ENCODE measurements at places on chromosomes 7 and 10.
A peak's percentile ranks its signal among the peaks of the same experiment; 100 is the strongest.

DNA sequence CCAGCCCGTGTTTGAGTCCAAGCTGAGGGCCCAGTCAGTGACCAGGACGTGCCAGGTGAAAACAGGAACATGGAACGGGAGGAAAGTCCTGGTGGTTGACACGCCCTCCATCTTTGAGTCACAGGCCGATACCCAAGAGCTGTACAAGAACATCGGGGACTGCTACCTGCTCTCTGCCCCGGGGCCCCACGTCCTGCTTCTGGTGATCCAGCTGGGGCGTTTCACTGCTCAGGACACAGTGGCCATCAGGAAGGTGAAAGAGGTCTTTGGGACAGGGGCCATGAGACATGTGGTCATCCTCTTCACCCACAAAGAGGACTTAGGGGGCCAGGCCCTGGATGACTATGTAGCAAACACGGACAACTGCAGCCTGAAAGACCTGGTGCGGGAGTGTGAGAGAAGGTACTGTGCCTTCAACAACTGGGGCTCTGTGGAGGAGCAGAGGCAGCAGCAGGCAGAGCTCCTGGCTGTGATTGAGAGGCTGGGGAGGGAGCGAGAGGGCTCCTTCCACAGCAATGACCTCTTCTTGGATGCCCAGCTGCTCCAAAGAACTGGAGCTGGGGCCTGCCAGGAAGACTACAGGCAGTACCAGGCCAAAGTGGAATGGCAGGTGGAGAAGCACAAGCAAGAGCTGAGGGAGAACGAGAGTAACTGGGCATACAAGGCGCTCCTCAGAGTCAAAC is 5.2 kb downstream of the GIMAP5 start:
- DNase-seq: no peak

DNA sequence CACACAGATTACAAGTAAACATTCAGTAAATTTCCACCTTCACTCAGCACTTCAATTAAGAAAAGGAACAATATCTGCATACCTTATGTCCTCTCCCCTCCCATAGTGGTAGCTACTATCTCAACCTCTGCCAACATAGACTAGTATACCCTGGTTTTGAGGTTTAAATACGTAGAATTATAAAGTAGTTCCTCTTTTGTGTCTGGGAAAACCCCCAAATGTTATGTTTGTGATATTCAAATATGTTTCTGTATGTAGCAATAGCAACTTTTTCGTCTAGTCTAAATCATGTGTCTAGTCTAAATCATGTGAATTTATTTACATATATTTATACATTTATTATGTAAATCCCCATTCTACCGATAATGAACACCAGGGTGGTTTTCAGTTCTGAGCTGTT is 13.2 kb upstream of the CAMK2B start:
- DNase-seq: no peak

- DNase-seq: no peak
Observed at GRCh38 chr7:130346177-130346905, 1.7 kb downstream of the CPA5 start.

DNA sequence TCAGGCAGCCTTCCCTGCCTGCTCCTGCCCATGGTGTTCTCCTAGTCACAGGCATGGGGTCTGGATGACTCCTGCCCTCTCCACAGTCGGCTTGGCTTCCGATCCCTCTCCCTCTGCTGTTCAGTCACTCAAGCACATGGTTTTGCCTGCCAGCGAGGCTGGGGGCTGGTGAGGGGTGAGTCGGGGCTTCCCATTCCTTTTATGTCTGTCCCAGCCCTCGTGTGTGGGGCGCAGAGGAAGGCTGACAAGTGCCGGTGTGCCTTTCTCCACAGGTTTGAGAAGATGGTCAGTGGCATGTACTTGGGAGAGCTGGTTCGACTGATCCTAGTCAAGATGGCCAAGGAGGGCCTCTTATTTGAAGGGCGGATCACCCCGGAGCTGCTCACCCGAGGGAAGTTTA is 40.1 kb downstream of the TACR2 start:
- DNase-seq: no peak

DNA sequence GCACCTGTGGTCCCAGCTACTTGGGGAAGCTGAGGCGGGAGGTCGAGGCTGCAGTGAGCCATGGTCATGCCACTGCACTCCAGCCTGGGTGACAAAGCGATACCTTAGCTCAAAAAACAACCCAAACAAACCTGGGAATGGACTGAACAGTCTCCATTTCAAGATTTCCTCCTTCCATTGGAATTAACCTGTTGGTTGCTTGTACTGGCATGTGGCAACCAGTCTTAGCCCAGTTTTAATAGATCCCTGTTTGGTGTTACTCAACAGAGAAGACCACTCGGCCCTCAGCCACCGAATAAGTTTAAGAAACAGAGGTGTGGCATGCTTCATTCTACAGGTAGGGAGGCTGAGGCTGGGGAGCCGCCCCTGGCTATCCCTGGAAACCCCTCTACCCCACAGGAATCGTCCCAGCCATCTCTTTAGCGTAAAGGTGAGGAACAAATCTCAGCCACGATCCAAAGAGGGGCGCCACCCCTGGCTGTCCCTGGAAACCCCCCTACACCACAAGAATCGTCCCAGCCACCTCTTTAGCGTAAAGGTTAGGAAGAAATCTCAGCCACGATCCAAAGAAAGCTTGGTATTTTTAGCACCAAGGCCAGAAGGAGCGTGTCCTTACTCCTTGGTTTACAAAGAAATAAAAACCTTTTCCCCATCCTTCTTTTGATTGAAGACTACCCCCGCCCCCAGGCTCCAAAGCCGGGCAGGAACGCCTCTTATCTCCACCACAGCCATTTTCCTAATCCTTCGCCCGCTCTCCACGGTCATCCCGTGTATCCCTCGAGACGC is 861 bp upstream of the TSPAN14 start:
- no peak for DNase-seq

DNA sequence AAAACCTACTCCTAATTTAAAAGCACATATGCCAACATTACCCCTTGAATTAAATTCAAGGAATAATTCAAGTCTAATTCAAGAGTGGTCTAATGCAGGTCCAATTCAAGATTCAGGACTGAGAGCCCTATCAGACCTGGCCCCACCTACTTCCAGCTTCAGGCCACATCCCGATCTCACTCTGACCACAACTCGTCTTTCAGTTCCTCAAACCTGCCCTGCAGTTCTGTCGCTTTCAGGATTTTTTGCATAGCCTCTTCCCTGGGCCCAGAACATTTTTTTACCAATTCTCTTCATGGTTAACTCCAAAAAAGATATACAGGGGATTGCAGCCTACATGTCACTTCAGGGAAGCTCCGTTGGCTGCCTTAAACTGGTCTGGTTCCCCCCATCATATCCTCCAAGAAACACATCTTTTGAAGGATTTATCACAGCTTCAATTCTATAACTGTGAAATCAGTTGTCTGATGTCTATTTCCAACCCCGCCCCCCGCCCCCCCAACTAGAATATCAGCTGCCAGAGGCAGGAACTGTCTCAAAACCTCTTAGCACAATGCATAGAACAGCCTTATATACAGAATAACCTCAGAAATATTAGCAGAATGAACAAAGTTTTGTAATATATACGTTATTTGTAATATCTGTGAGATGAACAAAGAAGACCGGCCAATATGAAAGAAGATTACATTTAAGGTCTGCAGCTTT is 20.8 kb downstream of the CCDC6 start:
- no peak for DNase-seq

GRCh38 chr7:441684-442421 is 77.8 kb downstream of the PDGFA start:
- DNase-seq: no peak

DNA sequence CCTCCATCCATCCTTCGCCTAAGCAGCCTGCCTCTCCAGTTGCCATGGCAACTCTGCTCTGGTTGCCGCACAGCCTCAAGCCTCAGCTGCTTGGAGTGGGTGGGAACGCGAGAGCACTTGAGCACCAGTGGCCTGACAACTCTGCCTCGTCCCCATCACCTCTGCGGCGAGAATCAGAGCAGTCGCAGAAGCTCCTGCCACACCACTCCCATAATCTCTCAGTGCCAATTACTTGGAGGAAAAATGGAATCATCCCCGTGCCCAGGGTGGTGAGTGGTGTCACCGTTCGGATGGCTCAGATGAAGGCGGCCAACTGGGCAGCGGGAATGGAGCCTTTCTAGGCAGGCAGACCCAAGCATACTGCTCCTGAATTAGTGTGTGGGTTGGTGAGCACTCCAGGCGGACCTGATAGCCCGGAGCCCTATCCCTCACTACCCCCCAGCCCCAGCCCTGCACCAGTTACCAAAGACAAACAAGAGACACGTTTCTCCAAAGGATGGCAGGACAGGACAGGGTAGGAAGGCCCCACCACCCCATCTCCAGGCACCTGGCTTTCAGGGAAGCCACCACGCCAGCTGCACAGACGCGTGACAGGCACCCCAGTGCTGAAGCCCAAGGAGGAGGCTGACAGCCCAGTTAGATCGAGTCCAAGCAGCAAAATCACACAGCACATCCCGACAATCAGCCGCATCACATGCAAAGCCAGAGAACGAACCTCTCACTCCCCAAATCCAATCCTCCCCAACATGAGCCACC is 335.4 kb downstream of the PTPRN2 start:
- no peak for DNase-seq

GRCh38 chr10:127293640-127294039 is 97.2 kb upstream of the INSYN2A start:
- no peak for DNase-seq

DNA sequence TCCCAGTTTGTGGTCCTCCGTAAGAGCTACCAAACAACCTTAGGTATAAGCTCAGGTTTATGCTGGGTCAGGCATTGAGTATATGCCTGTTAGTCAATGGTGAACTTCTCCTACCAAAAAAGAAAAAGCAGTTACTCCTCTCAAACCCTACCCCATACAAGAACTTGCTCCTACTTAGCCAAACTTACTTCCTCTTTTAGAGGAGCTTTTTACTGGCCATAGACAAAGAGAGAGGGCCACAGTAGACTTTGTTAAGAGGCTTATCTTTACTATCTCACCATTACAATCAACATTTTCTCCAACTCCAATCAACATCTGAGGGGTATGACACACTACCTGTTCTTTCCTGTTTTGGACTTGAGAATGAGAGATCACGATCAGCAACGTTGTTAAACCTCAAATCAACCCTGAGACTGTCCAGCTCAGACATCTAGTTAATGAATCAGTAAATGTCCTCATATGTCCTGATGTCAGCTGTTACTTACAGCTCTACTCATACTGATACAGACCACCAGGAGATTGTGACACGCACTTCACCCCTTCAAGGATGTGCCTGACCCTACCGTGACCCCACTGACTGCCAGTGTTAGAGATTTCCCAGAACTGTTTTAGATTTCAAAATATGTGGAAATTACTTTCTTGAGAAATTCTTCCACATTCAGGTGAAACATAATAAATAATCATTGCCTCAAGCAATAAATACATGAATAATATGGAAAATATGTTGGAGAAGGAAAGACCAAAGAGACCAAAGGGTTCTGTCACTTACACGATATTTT is 18.4 kb upstream of the CCDC71L start:
- DNase-seq: peak; percentile 84

DNA sequence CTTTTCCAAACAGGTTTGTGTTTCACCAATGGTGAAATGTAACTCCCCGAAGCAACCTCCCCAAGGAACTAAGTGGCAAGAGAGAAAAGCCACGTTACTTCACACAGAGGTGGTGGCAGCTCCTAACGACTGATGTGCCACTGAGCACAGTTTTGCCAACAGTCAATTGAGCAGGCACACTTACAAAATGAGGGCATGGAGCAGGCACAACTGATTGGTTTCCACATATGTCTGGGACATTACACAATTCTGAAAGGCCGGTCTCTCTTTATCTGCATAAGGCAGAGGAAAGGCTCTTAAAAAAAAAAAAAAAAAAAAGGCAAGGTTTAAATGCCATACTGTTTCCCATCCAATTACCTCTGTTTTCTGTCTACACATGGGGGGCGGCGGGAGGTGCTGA is 86.7 kb downstream of the GFRA1 start:
- DNase-seq: peak; percentile 21

GRCh38 chr7:171912-172515 is 20.4 kb upstream of the FAM20C start:
- DNase-seq: no peak

GRCh38 chr7:89621925-89622641 is 532.2 kb upstream of the STEAP1 start:
- no peak for DNase-seq

- DNase-seq: no peak
Observed at GRCh38 chr7:30351724-30352123, 67.3 kb downstream of the ZNRF2 start.

DNA sequence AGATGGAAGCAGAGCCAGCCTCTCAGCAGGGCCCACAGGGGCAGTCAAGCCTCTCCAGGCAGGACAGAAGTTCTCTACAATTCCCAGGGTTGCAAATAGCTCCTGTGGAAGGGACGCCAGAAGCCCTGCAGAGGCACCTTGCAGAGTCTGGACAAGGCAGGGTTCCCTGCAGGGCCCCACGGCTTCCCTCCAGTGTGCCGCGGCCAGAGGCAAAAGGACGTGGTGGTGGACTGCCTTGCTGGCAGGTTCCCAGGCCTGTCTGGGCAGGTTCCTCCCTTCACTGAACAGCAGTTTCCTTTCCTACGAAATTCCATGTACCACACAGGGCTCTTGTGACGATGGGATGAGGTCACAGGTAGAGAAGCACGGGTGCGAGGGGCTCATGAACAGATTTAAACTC is 25.1 kb downstream of the UPP1 start:
- no peak for DNase-seq

GRCh38 chr7:94486216-94486615 is 23.4 kb upstream of the CASD1 start:
- DNase-seq: no peak

GRCh38 chr7:157554393-157555238 is 217.8 kb downstream of the DNAJB6 start:
- no peak for DNase-seq

GRCh38 chr7:116232920-116233319 is 22.6 kb downstream of the TES start:
- DNase-seq: no peak

- no peak for DNase-seq
Observed at GRCh38 chr7:98719396-98719795, 102.3 kb downstream of the NPTX2 start.

GRCh38 chr10:102832987-102833386 is 4.2 kb downstream of the CYP17A1 start:
- no peak for DNase-seq

DNA sequence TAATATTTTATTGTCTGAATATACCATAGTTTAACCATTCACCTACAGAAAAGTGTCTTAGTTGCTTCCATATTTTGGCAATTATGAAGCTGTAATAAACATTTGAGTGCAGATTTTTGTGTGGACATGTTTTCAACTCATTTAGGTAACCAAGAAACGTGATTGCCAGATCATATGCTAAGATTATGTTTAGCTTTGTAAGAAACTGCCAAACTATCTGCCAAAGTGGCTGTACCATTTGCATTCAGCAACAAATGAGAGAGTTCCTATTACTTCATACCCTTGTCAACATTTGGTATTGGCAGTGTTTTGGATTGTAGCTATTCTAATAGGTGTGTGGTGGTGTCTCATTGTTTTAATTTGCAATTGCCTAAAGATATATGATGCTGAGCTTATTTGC is 233.5 kb downstream of the TMEM26 start:
- DNase-seq: no peak
